Vagina (tissue), 2 donors: ENCODE measurements at places on chromosomes 3 and 15. TPM values are rescaled to one million over a fixed set of nuclear protein-coding genes. Genes with fewer than 3 reads are reported as not detected.
A peak's percentile ranks its signal among the peaks of the same experiment; 100 is the strongest.

GRCh38 chr3:39668420-39668819 is 141.0 kb upstream of the MYRIP start:
- no peak for DNase-seq
- H3K36me3 ChIP-seq: no peaks in the 10 kb centered on the region
- H3K4me1 ChIP-seq: no peaks in the 10 kb centered on the region
- H3K4me3 ChIP-seq: no peak overlapping the region
- no peak overlapping the region for H3K27ac ChIP-seq

DNA sequence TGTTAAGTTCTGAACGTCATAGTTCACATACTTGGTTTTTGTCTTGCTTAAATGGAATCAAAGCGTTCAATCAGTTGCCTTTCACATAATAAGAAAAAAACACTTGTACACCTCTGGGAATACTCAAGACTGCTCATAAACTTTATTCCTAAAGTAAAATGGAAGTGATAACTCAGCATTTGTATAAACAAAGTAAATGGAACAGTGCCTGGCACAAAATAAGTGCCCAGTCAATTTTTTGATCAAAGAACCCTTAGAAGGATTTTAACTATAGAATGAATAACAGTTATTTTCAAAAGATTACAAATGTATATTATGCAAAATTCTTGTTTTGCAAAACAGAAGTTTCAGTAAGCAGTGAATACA is 1.3 kb downstream of the RAB5A start:
- peak overlapping the region; percentile 96 for H3K27ac ChIP-seq
- peaks cover 60% of the 10 kb centered on the region for H3K4me1 ChIP-seq
- no peak for DNase-seq
- H3K36me3 ChIP-seq: peaks cover 18% of the 10 kb centered on the region
- peak overlapping the region; percentile 96 for H3K4me3 ChIP-seq

- H3K36me3 ChIP-seq: no peaks in the 10 kb centered on the region
- DNase-seq: no peak
- H3K27me3 ChIP-seq: no peaks in the 10 kb centered on the region
- H3K4me3 ChIP-seq: no peak overlapping the region
- H3K4me1 ChIP-seq: no peaks in the 10 kb centered on the region
Observed at GRCh38 chr15:39413558-39413957, 167.3 kb upstream of the THBS1 start.

- no peak overlapping the region for H3K4me3 ChIP-seq
- DNase-seq: no peak
- H3K27ac ChIP-seq: peak overlapping the region; percentile 95
- no peaks in the 10 kb centered on the region for H3K27me3 ChIP-seq
Observed at GRCh38 chr15:31360158-31360561, 33.5 kb downstream of the KLF13 start.

DNA sequence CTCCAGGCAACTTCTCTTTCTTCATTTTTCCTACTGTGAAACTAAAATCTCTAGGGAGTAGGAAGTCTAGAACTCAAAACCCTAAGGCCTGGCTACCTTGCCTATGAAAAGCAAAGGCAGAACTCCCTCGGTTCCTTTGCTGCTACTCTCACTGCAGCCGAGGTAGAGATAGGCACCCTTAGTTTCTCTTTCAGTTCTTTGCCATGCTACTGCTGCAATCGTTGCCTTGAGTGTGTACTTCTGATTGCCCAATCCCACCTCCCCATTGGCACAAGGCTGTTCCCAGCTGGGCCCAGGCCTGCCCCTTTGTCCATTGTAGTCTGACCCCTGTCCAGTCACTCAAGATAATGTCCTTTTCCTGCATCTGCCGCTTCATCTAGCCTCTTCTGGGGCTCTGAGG is 92.3 kb upstream of the MRPS22 start:
- H3K27ac ChIP-seq: no peak overlapping the region
- no peaks in the 10 kb centered on the region for H3K36me3 ChIP-seq
- H3K4me3 ChIP-seq: no peak overlapping the region
- H3K27me3 ChIP-seq: no peaks in the 10 kb centered on the region

DNA sequence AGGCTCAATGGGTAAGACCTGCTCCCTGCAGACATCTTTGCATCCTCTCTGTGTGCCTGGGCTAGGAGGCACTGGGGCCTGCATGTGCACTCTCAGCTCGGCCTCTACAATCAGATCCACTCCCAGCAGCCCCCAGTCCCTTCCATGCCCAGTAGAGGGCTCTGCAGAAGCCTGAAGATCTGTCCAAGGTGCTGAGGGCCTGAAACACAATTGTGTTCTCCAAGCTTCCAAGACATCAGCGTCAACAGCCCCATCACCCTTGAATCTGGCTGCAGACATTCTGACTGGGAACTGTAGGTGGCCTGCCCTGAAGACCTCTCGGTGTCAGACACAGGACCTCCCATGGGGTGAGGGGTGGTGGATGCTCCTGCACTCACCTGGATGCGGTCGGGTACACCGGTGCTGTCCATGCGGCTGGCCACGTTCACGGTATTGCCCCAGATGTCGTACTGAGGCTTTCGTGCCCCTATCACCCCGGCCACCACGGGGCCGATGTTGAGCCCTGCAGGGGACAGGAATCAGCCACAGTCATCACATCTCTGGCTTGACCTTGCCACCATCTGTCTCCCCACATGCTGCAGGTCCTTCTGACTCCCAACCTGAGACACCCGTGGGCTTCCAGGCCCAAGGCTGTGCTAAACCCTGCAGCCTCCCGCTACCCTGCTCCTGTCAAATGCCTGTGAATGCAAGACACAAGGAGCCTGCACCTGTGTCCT is 84.7 kb downstream of the SEC22A start:
- H3K27me3 ChIP-seq: no peaks in the 10 kb centered on the region
- no peaks in the 10 kb centered on the region for H3K4me1 ChIP-seq
- DNase-seq: peak; percentile 79
- H3K36me3 ChIP-seq: no peaks in the 10 kb centered on the region

DNA sequence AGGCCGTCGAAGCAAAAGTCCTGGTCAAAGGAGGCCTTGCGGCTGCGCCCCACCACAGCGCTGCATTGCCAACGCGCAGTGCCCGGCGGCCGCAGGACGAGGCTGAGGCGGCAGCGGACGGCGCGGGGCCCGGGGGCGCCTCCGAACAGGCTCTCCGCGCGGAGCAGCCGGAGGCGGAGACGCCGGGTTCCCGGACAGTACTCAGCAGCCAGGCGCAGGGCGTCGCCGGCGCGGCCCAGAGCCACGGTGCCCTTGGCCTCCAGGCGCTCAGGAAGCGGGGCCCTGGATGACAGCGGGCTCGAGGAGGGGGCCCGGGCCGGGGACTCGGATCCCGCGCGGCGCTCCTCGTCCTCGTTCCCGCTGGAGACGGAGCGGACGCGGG is 1.1 kb downstream of the C2CD4B start:
- H3K4me1 ChIP-seq: peaks cover 14% of the 10 kb centered on the region
- H3K4me3 ChIP-seq: peak overlapping the region; percentile 39
- H3K27me3 ChIP-seq: peaks cover 12% of the 10 kb centered on the region
- H3K27ac ChIP-seq: no peak overlapping the region

- H3K27me3 ChIP-seq: no peaks in the 10 kb centered on the region
- H3K27ac ChIP-seq: peak overlapping the region; percentile 99
- H3K4me1 ChIP-seq: peaks cover 50% of the 10 kb centered on the region
Observed at GRCh38 chr3:120094776-120095225, 554 bp upstream of the GSK3B start.

DNA sequence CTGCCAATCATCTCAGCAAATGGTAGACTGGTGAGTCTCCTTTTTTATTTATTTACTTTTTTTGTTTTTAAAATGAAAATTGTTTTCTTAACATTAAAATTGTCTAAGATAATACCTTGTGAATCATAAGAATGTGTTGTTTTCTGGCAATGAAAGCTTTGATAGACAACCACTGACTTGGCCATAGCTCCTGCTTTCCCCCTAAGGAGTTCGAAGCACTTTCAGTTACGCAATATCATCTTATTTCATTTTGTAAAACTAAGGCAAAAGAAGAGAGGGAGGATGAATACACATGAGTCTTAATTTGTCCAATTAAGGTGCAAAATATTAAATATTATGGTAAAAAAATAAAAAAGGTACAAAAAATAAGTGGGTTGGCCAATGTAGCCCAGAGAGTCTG is 74.8 kb upstream of the PLCL2 start:
- no peaks in the 10 kb centered on the region for H3K36me3 ChIP-seq
- DNase-seq: no peak
- no peak overlapping the region for H3K4me3 ChIP-seq
- H3K27ac ChIP-seq: no peak overlapping the region
- no peaks in the 10 kb centered on the region for H3K4me1 ChIP-seq
- no peaks in the 10 kb centered on the region for H3K27me3 ChIP-seq

Gene AMT
- 6.1 TPM for total RNA-seq

Gene IP6K1
- total RNA-seq: 46.2 TPM

Gene PSTPIP1
- total RNA-seq: 13.3 TPM

Gene ADAMTS9
- 118 TPM for total RNA-seq
